ENCODE measurements at places on chromosomes 11 and 22. TPM values are rescaled to one million over a fixed set of nuclear protein-coding genes. Genes with fewer than 3 reads are reported as not detected.

GAB4 gene
- not detected for total RNA-seq

MICAL3 gene
- 85.7 TPM for total RNA-seq

YPEL4 gene
- total RNA-seq: 0.51 TPM

DNA sequence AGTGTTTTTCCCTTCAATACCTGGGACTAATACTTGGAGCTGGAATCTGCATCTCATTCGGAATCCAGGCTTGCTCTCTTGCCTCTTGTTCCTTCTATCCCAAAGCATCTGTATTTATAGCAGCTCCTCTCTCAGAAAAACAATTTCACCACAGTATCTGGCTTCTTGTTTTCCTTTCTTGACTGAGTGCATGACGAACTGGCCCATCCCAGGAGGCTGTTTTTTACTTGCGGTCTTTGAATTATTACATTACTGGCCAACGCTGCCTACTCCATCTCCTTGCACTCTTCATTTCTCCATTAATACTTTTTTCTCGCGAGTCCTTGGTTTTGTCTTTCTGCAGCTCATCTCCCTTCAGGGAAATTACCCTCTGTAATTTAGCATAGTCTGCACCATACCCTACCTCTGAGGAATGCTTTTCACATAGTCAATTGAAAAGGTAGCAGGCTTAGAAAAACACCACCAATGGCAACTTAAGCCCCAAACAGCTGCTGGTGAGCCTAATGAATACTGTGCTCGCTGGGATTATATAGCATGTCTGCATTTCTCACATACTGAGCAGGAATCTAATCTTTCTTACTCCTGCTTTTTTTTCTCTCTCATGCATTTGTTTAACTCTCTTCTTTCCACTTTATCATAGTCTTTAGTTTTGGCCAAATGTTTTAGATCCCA, 277.4 kb upstream of the SESN3 start:
- DNase-seq: no peak

- peak; percentile 86 for DNase-seq
These were observed 1.0 kb upstream of the SESN3 start for GRCh38 chr11:95231881-95232605.

DNA sequence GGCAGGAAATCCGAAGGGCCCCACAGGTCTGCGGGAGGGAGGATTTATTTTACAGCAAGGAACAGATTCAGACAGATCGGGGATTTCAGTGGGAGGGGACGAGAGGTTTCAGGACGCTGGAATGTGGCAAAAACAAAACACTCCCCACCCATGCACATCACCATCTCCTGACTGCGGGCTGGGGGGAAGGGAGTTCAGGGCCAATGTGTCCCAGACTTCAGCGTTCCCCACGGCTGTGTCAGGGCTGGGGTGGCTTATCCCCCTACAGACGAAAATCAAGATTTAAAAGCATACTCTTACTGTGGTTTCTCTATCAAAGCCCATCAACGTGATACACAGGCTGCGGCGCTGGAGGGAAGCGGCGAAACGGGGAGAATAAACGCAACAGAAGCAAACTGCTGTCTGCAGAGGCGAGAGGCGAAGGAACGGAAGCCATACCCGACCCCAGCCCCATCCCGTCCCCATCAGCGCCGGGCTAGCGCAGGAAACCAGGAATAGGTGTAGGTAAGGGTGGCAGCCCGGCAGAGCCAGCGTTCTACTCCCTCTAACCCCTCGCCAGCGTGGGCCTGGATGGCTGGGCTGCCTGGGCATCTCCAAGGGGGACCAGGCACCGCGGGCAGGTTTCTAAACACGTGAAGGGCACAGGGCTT, 2.7 kb downstream of the TENM4 start:
- no peak for DNase-seq

GRCh38 chr11:10457901-10458300, 2.8 kb downstream of the AMPD3 start:
- DNase-seq: no peak

DNA sequence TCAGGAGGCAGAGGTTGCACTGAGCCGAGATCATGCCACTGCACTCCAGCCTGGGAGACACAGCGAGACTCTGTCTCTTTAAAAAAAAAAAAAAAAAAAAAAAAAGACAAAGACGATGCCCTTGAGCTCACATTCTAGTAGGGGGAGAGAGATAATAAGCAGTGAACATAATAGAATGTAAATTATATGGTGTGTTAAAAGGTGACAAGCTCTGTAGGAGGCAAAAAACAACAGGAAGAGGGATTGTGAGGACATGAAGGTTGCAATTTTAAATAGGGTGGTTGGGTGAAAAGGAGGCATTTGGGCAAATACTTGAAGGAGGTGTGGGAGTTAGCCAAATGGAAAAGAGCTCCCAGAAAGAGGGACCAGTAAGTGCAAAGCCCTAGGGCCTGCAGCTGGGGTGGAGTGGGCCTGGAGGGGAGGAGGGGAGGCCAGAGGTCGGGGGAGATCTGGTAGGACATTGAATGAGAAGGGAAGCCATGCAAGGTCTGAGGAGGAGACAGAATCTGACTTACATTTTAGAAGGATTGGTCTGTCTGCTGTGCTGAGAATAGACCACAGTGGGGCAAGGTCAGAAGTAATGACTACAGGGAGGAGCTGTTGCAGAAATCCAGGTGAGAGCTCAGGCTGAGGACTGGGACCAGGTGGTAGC, 26.6 kb downstream of the P2RY2 start:
- DNase-seq: no peak

- DNase-seq: no peak
These were observed 48.2 kb downstream of the ZNF143 start for GRCh38 chr11:9509041-9509440.

- peak; percentile 92 for DNase-seq
These were observed at the start of gene UPK2 for GRCh38 chr11:118956094-118956846. Gene UPK2, plus strand, starts transcription at chr11:118956298. Its CDS starts 53 bp downstream, at chr11:118956351.

GRCh38 chr11:62602141-62603071, 741 bp upstream of the MTA2 start:
- peak; percentile 83 for DNase-seq

DNA sequence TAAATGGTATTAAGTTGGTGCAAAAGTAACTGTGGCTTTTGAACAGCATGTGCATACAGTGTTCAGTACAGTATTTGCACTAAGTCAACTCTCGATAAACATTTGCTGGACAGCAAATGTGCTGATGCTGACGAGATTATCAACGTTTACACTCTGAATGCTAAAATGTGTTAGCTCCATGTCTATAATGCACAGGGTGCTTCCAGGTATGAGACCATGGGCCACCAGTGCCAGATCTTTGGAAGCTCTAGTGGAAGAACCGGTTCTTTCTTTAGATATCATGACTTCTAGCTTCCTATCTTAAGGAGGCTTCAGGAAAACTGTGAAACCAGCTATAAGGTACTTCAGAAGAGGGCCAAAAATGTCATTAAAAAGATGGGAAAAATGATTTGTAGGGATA, 17.2 kb downstream of the SNX19 start:
- DNase-seq: no peak

DNA sequence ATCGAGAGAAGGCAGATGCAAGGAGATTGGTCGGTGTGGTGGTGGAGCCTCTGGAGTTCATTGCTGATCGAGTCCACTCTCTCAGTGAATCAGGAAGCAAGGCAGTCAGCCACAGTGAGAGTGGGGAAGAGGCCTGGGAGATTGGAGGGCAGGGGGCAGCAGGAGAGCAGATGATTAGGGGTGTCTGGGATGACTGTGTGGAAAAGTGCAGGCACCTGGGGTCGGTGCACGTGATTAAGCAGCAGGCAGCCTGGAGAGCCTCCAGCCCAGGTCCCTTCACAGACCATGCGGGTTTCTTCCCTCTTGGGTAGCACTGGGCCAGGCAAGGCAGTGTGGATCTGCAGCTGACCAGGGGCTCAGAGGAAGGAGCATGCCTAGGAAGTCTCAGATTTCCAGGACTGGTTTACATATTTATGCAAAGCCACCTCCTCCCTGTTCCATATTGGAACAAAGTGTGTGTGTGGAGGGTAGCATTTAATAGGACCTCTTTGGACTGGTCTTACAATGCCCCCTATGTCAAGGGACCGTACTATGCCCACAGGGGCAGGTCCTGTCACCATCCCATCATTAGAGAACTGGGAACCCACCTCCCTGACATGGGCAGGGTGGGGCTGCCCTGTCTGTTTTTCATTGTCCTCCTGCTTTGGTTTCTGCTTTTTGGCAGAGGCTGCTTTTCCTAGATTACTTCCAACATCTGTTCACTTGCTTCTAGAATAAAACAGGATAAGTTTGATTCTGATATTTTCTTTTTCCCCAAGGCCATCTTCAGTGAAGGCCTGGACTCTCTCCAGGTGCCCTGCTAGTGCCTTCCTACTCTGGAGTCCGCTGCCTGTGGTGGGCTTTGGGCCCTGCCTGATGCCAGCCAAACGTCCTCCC, 14.0 kb upstream of the GDPD5 start:
- DNase-seq: no peak

- DNase-seq: no peak
These were observed 1378.9 kb downstream of the BRD1 start for GRCh38 chr22:48448821-48449220.

GRCh38 chr11:32635819-32636218, 52.2 kb downstream of the EIF3M start:
- no peak for DNase-seq

Data from Right ventricle myocardium inferior (tissue), 1 donor.